ENCODE measurements at places on chromosomes 3 and 15. TPM values are rescaled to one million over a fixed set of nuclear protein-coding genes. Genes with fewer than 3 reads are reported as not detected.

Gene KLHL40
- not detected for total RNA-seq

Gene BTLA
- not detected for total RNA-seq

Gene TRAK1
- 66.6 TPM for total RNA-seq

Gene PBRM1
- 77.1 TPM for total RNA-seq

Gene C2CD4B
- 28.4 TPM for total RNA-seq

Gene UTS2B
- 1.1 TPM for total RNA-seq

Gene CPNE9
- total RNA-seq: not detected

Gene CAMP
- total RNA-seq: not detected

Gene GRM2
- total RNA-seq: 0.51 TPM

Gene HAUS2
- total RNA-seq: 37.8 TPM

Gene FGD5
- total RNA-seq: 134 TPM

Gene SHC4
- not detected for total RNA-seq

Gene DHX30
- 86.9 TPM for total RNA-seq

Gene SPATA12
- total RNA-seq: 0.14 TPM

Gene TIPIN
- 16.2 TPM for total RNA-seq

Gene OIP5
- 11.4 TPM for total RNA-seq

Gene TIMP4
- total RNA-seq: 0.40 TPM

Gene BFSP2
- total RNA-seq: not detected

Gene RYR3
- not detected for total RNA-seq

Gene DOCK3
- total RNA-seq: 0.16 TPM

Gene DPPA2
- total RNA-seq: not detected

Gene GOLGA6L4
- 7.5 TPM for total RNA-seq

Gene MOBP
- 0.44 TPM for total RNA-seq

Gene GPD1L
- total RNA-seq: 12.9 TPM

Gene CD96
- not detected for total RNA-seq

Gene TMEM45A
- 5.6 TPM for total RNA-seq

Gene KNG1
- total RNA-seq: not detected

Gene CASR
- total RNA-seq: not detected

Gene GOLGA8O
- total RNA-seq: 2.1 TPM

Gene MELTF
- 2.3 TPM for total RNA-seq

Gene CLDN16
- total RNA-seq: not detected

Gene PLSCR5
- total RNA-seq: not detected

Gene GP5
- not detected for total RNA-seq

Gene FETUB
- total RNA-seq: not detected

Gene SYNPR
- not detected for total RNA-seq

Gene ATP11B
- total RNA-seq: 49.3 TPM

Data from endothelial cell of umbilical vein (primary cell).